Hematopoietic multipotent progenitor cell (in vitro differentiated cells): ENCODE measurements at places on chromosomes 7 and 10. TPM values are rescaled to one million over a fixed set of nuclear protein-coding genes. Genes with fewer than 3 reads are reported as not detected.

GRCh38 chr7:12025246-12025645 is 185.8 kb upstream of the TMEM106B start:
- no peak for DNase-seq

DNA sequence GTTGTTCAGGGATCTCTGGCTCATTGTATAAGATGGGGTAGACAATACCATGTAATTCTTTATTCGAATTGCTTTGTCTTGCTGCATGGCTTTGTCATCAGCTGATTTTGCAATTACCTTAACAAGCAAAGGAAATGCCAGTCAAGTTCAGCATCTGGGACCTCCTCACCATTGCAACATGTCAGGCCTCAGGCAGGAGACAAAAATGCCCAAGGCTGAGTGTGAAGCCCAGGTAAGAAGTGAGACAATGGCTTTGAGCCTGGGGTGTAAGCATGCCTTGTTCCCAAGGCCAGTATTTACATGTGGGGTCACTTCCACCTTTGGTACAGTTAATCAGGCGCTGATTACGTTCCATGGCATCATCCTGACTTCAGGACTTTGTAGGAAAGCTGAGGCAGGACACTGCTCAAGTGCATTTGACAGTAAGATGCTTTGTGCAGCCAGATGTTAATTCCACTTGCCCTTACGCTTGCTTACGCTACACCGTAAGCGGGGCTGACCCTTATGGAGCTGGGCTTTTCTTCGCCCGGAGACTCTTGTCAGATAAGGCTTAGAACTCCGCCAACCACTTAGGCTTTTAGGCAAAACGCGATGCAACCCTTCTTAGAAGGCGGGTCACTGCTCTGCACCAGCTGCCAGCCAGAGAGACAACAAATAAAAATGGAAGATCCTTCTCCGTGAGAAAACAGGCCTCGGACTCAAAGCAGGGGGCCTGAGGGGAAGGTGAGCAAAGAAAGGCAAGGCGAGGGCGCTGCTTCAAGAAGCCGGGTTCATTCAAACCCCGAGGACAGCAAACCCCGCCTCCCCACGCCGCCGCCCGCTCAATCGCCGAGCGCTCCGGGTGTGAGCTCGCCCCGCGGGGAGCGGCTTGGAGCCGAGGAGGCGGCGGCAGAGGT is 1.3 kb upstream of the SP4 start:
- DNase-seq: no peak

- DNase-seq: no peak
Observed at GRCh38 chr10:109774121-109774440, 149.2 kb downstream of the XPNPEP1 start.

- DNase-seq: no peak
Observed at GRCh38 chr10:122699796-122700455, at the start of gene C10orf120. C10orf120 (minus strand) TSS chr10:122699846; CDS start chr10:122699790, 56 bp downstream.

- DNase-seq: no peak
Observed at GRCh38 chr10:35926846-35927245, 284.8 kb upstream of the FZD8 start.

- peak; percentile 56 for DNase-seq
Observed at GRCh38 chr7:16801111-16801542, 3.7 kb downstream of the AGR2 start.

GRCh38 chr7:16129431-16130110 is 291.8 kb downstream of the CRPPA start:
- no peak for DNase-seq

GRCh38 chr10:127122831-127123230 is 73.6 kb downstream of the INSYN2A start:
- no peak for DNase-seq

DNA sequence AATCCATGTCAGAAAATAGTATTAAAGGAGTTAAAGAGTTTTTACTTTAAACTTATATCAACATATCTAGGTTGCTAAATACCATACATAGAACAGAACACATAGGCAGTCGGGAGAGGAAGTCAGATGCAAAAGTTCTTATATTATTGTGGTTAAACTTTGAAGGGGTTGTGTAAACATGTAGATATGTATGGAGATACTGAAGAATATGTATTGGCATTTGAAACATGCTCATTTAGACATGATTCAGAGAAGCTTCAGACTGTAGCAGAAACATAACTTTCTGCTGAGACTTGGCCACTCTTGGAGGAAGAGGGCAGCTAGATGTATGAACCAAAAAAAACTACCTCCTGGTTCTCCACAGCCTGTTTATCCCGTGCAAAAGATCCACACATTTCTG is 103.5 kb upstream of the FERD3L start:
- DNase-seq: no peak

- no peak for DNase-seq
Observed at GRCh38 chr10:70902661-70903261, 14.4 kb upstream of the PCBD1 start.

GRCh38 chr10:48737886-48738285 is 53.2 kb downstream of the WDFY4 start:
- no peak for DNase-seq

DNA sequence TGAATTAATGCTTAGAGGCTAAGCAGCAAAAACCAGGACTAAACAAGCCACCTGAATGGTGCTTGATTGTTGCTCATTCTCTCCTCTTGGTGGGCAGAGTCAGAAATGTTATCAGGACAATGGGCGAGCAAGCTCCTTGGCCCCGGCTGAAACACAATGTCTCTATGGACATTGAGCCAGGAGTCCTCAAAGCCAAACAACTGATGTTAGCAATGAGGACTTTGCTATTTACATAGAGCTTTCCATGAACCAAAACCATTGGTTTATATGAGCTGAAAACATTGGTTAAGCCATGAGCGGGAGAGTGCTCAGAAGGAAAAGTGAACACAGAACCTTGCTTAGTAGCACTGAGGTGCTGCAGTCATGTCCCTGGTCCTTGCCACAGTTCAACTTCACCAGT is 21.5 kb upstream of the NPVF start:
- no peak for DNase-seq

DNA sequence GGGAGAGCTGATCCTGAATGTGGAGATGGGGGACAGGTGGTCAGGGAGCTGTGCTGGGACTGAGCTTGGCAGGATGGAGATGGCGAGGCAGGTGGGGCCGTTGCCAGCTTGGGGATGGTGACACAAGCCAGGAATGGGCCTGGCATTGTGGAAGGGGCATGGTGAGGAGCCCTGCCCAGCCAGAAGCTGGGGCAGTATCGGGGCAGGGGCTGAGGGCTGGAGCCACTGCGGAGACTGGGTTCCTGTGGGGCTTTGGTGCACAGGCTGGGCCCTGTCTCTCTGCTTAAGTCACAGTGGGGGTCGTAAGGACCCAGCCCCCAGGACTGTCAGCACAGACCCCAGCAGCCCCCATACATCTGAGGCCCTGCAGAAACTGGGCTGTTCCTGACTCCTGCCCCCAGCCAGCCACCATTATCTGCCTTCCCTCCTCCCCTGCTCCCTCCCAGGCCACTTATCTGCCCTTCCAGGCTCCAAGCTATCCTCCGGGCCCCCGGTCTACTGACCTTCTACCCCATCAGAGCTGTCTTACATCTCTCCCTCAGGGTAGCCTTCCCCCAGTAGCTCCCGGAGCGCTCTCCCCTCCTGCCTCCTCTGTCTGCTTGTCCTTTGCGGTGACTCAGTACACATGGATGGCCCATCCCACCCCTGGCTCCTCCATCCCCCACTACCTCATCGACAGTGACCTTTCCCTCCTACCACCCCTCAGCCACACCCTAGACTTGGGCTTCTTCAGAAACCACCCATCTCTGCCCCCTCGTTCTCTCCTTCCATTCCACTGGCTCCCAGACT is 44.2 kb downstream of the PPIF start:
- DNase-seq: no peak

GRCh38 chr7:66380272-66380888 is 175.2 kb downstream of the TPST1 start:
- DNase-seq: no peak

GRCh38 chr10:132166216-132166950 is 20.4 kb upstream of the DPYSL4 start:
- no peak for DNase-seq

DNA sequence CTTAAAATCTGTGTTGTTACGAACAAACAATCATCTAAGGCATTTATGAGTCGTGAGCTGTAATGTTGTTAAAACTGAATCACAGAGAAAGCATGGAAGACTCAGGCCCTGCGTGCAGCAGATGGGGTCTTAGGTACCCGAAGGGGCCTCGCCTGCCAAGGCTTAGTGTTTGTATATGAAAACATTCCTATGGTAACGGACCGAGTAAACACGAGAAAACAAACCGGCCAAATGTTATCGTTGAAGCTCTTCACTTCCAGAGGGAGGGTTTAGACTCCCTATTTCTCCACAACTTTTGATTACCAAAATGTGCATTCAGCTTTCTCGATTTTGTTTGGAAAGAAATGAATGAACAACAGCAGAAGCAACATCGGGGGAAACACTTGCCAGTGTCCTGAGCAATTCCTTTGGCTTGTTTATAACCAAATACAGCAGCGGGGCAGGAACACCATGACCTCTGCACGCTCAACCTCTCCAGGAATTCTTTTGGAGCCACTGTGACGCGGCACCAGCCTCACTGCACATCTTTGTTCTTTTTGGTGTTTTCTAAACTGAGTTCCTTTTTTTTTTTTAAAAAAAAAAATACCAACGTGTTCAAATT is 121.6 kb upstream of the KLF6 start:
- DNase-seq: no peak

DNA sequence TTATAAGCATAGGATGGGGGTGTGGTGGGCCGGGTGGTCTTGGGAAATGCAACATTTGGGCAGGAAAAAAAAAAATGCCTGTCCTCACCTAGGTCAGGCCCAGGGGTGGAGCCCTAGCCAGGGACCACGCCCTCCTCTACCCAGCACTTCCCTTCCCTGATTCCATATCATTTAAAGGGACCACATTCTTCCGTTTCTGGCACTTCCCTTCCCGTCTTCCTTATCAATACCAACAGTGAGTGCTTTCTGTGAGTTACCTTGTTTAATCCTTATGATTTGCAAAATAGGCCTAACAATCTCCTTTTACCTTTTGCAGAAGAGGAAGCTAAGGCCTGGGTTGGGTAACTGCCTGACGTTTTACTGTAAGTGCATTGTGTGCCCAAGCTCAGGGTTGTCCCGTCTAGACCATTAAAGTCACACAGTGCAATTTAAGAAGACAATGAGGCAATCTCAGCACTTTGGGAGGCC is 16.7 kb upstream of the C10orf95 start:
- no peak for DNase-seq

DNA sequence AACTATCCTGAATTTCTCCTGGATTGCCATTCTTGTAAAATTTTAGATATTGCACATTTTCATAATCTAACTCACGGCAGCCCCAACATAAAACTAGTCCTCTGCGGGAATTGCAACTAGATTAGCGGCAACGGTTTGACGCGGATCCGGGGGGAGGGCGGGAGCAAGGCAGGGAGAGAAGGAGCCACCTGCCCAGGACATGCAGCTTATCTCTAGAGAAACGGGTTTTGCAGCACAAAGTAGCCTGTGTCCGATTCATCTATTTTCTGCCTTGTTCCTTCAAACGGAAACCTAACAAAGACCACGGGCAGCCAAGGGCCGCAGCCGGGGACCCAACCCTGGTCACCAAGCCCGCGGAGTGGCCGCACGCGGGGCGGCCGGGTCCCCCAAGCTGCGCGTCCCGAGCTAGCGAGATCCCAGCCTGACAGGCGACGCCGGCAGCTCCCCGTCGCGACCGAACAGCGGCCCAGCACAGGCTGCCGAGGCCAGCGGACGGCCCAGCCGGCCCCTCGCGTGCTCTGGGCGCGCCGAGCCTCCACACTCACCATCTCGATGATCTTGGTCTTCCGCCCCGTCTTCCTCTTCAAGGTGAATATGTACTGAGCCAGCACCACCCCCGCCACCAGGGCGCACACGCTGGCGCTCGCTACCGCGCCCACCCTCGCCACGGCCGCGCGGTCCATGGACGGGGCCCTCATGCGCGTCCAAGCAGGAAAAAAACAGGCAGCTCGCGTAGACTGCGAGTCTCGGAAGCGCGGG is at the start of gene NT5C3A:
TSS of gene NT5C3A (minus strand) at position 754 of the 759 bp plus-strand sequence. CDS start at position 683, 71 bp downstream.
- no peak for DNase-seq

GRCh38 chr10:77837248-77837924 is 89.2 kb downstream of the DLG5 start:
- peak; percentile 3 for DNase-seq

DNA sequence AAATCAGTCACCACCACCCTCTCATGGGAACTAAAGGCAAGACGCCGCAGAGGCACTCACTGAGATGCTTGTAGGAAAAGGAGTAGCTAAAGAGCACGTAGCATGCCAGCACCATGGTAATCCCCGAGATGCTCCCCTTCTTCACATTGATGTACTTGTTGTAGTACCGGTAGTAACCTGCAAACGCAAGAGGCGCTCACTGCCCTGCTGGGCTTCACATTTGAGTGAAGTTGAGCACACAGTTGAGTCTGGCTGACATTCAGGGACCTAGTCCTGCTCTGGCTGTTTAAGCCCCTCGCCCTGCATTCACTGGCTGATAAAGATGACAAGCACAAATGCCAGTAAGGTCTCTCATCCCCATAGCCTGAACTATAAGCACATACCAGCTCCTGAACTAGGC is 6.9 kb downstream of the ATP5MF start:
- peak; percentile 29 for DNase-seq

- DNase-seq: no peak
Observed at GRCh38 chr10:21020545-21020944, 123.4 kb upstream of the NEBL start.

Gene RGR
- total RNA-seq: not detected

Gene MBL2
- total RNA-seq: not detected

Gene H2BK1
- not detected for total RNA-seq

Gene CDHR1
- total RNA-seq: under 0.01 TPM

Gene C10orf105
- 0.81 TPM for total RNA-seq

Gene DPYSL4
- total RNA-seq: 0.27 TPM

Gene HECW1
- total RNA-seq: not detected

Gene PLAU
- total RNA-seq: 10.8 TPM
